ENCODE measurements at places on chromosomes 5 and 9.
A peak's percentile ranks its signal among the peaks of the same experiment; 100 is the strongest.

DNA sequence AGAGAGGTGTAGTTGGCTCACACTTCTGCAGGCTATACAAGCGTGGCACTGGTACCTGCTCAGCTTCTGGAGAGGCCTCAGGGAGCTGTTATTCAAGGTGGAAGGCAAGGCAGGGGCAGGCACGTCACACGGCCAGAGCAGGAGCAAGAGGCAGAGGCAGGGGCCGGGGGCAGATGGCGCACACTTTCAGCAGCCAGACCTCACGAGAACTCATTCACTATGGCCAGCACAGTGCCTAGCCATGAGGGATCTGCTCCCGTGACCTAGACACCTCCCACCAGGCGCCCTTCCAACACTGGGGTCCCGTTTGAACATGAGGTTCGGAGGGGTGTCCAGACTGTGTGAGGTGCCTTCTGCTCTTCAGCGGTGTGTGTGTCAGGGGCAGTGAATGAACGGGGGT lies 71.0 kb upstream of the FCN1 start:
- no peak for DNase-seq

- no peak for DNase-seq
These were observed 48.2 kb downstream of the SLC1A3 start for GRCh38 chr5:36654564-36654963.

- DNase-seq, result no peak
These were observed 284.2 kb upstream of the IRX1 start for GRCh38 chr5:3311433-3311832.

GRCh38 chr5:175363300-175363699 lies 80.7 kb downstream of the DRD1 start:
- DNase-seq, result no peak

DNA sequence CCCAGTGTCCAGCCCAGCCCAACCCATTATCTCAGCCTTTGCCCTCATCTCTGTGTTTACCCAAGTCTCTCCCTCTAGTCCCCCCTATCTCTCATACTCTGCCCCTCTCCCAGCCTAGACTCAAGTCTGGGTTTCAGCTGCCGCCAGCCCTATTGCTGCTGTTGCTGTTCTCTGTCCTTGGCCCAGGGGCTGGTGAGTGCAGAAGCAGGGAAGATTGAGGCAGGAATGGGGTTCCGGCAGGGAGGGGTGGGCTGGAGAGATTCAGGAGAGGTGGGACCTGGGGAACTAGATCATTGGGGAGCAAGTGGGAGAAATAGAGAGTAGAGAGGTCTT lies 702 bp downstream of the TMEM8B start:
- no peak for DNase-seq

- peak; percentile 60 for DNase-seq
These were observed 2.1 kb upstream of the GLIS3 start for GRCh38 chr9:4301971-4302427.

GRCh38 chr9:91727316-91727861 lies 222.6 kb downstream of the ROR2 start:
- no peak for DNase-seq

DNA sequence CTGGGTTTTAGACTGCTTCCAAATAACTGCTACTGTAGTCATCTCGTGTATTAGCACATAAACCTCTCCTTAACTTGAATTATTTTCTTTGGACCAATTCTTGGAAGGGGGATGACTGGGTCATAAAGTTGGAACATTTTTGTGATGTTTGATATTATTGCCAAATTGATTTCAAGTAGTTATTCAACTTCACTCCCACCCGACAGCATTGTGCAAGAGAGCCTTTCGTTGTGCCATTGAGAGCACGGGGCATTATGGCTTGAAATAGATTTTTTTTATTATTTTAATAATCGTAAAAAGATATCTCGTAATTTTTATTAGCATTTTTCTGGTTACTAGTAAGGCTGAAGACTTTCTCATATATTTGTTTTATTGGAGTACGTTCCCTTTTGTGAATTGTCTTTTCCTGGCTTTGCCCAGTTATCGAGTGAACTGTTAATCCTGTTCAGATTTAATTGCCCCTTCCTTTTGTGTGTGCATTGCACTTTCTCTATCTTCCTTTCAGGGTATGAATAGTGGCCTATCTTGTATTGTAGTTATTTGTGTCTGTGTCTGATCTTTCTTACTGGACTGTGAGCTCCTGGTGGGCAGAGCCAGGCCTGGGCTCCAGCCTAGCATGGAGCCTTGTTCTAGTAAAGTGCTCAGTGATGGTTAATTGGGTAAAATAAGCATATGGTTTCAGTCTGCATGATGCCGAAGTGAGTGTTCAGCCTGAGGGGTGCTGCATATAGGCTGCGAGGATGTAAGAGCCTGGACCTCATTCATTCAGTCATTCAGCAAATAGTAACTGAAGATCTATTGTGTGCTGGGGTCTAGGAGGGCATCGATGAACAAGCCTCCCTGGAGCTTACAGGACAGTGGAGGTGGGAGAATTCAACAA lies 93.5 kb upstream of the SHB start:
- DNase-seq, result no peak

DNA sequence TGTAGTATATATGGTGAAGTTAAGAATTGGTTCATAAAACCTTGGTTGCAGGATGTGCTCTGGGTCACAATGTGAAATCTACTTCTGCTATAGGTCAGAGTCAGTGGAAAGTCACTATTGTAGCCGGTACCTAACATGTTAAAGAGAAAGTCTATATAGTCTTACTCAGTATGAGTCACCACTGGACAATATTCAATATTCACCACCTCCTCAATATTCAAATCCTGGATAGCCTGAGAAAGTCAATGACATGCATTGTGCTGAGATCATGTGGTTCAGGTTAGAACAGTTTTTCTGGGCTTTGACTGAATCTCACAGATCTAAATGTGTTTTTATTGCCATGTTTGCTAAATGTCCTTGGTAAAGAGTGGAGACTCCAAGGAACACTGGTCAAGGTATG lies 108.8 kb downstream of the HMHB1 start:
- DNase-seq, result no peak

DNA sequence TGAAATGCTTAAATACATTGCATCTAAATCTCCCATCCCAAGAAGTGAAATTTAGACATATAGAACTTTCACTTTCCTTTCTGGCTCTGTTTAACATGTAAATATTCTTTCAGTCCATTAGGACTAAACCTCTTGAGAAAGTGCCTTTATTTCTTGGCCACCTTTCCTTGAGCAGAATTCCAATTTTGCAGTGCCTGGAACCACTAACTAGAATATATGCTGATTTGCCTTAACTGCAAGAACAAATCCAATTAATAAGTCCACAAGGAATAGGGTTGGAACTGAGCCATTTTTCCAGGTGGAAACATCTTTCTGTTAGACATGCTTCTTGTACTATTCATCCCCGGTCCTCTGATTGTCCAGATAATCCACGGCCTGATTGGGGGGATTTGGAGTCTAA lies 478.0 kb downstream of the ENC1 start:
- no peak for DNase-seq

DNA sequence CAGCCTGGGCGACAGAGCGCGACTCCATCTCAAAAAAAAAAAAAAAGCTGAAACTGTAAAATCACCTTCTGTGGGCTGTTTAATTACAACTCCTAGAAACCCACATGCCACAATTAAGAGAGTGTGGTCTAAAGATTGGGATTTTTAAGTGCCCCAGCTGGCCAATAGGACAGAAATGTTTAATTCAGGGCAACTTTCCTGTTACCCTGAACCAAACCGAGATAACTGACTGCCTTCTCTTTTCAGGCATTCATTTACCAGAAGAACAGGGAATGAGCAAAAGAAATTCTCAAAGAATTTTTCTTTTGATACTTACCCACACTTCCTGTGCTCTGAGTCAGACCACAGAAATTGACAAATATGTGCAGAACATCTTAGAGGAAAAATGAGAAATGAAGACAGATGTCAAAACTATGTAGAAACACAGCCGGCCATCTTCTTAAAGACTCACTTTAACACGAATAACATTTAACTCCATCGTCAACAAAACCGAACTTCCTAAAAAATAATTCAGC lies 221.3 kb upstream of the DAPK1 start:
- no peak for DNase-seq

GRCh38 chr5:169242175-169242848 lies 58.6 kb downstream of the SLIT3 start:
- peak; percentile 48 for DNase-seq

DNA sequence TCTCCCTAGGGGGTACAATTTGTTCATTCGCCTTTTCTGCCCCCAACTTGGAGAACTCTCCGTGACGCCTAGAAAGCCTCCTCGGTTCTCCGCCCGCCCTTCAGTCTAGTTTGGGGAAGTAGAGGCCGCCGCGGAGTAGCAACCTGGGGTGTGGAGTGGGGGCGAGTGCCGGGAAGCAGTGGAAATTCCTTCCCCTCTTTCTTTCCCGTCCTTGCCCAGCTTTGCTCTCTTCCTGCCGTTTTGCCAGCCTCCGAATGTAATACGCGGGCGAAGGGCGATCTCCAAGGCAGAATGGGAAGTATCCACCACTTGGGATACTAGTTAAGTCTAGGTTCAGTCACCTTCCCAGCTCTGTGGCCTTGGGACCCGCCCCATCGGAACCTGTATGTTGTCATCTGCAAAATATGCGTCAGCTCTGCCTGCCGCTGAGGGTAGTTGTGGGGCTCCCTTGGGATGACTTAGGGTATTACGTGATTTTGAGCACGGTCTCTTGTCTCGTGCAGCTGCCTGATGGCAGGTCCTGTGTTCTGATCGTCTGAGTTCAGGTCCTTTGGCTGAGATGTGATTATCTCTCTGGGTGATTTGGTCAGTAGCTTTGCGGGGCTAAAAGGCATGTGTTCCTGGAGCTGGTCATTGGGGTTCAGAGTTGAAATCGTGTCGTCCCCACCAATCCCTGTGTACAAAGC lies 724 bp downstream of the PAM start:
- no peak for DNase-seq

- DNase-seq, result peak; percentile 76
These were observed 37.6 kb upstream of the ORM1 start for GRCh38 chr9:114285166-114285867.

DNA sequence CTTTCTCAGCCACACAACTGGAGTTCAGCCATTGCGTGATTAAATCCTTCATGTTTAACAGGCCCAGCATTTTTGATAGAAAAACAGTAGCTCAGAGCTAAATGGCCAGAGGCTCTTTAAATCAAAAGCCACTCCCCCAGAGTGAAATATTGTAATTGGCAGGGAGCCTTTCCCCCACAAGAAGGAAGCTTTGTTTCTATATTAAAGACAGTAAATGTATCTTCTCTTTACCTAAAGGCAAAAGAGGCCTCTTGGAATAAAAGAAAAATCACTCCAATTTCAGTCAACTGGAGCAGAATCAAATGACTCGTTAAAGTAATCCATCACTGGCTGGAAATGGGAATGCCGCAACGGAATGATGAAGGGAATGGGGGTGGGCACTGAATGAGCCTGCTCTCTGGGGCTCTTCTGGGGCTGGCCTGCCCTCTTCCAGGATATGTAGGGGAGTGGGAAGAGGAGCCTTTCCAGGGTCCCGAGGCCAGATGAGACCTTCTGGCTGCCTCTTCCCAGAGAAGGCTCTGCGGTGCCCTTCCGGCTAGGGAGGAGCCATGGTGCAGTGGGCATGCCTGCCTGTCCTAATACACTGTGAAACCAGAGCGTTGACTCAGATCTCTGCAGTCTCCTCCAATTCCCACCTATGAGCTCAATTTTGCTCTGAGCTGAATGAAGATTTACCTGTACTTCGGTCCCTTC lies 45.2 kb downstream of the ANKDD1B start:
- DNase-seq, result no peak

- DNase-seq, result no peak
These were observed 615 bp downstream of the ATG10 start for GRCh38 chr5:81972492-81972783.

- no peak for DNase-seq
These were observed 287.7 kb upstream of the TLE4 start for GRCh38 chr9:79284081-79284480.

DNA sequence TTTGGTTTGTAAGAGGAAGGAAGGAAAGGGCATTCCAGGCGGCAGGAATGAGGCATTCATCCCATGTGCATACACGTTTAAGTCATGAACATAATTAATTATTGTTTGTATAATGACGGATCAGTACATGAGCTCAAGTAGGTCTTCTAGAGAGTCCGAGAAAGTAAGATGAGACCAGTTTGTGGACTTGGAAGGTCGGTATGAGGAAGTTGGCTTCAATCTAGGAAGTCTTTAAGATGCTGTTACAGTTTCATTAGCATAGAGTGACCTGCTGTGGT lies 2.1 kb downstream of the GTF3C4 start:
- no peak for DNase-seq

GRCh38 chr5:154193701-154194121 lies 3.2 kb downstream of the GALNT10 start:
- no peak for DNase-seq

- no peak for DNase-seq
These were observed 9.1 kb downstream of the PFDN1 start for GRCh38 chr5:140293849-140294100.

DNA sequence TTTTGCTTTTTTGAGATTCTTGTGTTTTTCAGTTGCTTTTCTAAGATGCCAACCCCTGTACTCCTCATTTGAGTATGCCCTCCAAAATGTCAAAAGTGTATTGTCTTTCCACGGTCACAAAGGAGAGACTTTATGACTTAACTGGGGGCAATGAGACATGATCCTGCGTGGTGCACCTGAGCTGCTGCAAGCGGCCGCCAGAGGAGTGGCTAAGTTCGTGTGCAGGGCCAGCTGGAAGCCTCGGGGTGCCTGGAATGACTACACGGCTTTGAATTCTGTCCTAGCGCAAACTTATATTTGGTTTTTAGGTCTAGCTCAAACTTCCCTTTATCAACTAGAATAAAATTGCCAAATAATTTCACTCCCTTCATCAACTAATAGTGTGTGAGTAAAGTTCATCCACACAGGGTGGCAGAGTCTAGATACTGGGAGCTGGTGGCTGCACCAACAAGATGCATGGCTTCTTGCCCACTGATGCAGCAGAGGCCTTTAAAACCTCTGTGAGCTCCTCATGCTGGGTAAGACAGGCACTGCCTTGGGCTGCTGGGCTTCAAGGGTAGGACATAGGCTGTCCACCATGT lies 4.7 kb downstream of the GADD45G start:
- no peak for DNase-seq

DNA sequence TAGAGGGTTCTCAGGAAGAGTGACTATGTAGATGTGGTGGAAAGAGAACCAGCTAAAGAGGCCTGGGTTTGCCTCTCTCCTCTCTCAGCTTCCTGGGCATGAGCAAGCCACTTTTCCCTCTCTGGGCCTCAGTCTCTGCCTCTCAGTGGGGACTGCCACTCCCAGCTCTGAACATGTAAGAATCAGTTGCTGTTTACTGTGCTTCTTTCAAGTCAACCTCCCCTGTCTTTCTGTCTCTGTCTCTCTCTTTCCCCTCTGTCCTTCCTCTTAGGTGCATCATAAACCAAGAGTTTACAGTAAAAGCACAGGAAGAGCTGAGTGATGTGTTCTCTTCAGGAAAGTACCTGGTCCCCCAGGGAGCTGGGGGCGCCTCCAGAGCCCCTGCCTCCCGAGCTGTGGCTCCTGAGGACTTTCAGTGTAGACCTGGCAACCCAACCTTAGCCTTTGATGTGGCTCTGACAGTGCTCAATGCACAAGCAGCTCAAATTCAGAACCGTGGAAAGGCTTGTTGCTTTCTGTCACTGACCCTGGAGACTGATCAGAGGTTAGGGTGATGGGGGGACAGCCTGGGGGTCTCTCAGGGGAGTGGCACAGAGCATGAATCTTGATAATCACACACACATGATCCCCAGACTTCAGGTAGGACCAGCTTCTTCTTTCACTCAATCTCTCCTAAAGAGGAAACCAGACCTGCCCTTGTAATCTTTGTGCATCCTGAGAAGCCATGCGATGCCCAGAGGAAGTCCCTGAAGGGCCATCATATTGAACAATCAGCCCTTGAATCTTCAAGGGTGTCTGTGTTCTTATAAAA lies 59.4 kb upstream of the TNFSF8 start:
- no peak for DNase-seq
